Natural killer cell (primary cell): ENCODE measurements at places on chromosomes 6 and 20.

DNA sequence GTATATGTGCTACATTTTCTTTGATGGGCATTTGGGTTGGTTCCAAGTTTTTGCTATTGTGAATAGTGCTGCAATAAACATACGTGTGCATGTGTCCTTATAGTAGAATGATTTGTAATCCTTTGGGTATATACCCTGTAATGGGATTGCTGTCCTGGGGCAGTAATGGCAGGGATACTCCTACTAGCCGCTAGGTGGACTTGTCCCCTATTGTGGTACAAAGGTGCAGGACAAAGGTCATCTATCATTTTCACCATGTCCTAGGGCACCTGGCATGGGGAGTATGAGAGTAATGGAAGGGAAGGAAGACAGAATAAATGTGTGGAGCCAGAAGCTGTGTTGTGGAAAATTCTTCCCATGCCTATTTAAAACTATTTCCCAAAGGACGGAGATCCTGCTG lies 174.6 kb downstream of the CLIC5 start:
- no peak for DNase-seq

DNA sequence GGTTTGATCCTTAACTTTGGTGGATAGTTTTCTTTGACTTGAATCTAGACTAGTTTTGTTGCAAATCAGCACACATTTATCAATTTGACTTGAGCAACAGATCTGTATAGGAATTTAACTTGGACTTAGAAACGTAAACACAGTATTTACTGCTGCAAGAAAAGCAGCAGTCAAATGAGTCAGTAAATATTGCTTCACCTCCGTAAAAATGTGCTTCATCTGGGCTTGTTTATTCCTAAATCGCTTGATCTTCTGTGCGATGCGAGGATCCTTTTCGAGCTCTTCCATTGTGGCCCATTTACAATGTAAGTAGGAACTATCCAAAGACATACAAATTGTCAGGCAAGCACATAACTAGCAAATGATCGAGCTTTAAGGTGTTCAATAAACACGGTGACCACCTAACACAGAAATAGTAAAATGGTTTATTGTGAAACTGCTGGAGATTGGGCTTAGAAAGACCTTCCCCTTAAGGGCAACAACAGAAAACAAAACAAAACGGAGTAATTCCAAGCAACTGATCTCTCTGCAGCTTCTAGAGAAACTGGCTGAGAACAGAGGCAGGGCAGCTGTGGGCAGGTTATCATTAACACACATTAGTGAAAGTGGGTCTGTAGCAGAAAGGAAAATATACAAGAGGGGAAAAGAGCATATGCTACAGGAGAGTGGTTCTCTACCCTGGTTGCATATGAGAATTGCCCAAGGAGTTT lies 120.8 kb downstream of the CHD6 start:
- no peak for DNase-seq

GRCh38 chr20:17511401-17511800 lies 19.8 kb downstream of the BFSP1 start:
- peak; percentile 39 for DNase-seq

- DNase-seq, result no peak
Measured at GRCh38 chr6:16991981-16992629, 109.7 kb upstream of the STMND1 start.

- DNase-seq, result no peak
Measured at GRCh38 chr6:14375930-14376329, 258.4 kb downstream of the CD83 start.

- no peak for DNase-seq
Measured at GRCh38 chr20:15918631-15919030, 654.6 kb downstream of the KIF16B start.

DNA sequence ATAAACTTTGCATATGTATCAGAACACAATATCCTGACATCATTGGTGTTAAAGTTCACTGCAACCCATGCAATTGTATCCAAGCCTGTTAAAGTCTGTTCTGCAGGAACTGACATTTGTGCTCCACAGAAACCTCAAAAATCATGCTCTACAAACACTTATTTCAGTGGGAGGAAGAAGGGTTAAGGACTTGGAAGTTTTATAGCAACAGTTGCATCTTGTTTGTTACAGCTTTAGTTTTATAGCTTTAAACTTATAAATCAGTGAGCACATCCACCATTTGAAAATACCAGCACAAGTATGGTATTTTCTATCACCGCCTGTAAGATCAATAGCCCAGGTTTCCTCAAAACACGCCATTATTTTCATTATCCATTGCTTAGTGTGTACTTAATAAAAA lies 884 bp downstream of the ECT2L start:
- DNase-seq, result no peak

DNA sequence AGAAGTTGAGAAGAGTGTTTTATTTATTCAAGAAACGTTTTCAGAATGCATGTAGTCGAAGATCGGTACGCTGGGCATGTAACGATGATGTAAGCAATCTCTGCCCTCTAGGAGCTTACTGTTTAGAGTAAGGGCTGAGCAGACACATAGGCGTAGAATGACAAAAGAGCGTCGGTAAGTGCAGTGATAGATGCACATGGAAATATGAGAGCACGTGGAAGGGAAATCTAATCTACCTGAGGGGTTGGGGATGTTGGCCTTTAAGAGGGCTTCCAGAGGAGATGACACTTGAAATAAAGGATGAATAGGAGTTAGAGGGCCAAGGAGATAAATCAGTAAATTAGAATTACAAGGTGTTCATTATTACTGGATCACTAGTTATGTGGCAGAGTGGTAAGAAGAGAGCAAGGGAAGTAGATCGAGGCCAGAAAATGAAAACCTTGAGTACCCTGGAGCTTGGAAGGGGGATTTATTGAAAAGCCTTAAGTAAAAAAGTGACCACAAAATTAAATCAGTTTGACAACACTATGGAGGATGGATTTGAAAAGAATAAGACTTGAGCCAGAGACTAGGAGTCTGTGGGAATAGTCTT lies 782 bp downstream of the TRMT11 start:
- DNase-seq, result peak; percentile 55

DNA sequence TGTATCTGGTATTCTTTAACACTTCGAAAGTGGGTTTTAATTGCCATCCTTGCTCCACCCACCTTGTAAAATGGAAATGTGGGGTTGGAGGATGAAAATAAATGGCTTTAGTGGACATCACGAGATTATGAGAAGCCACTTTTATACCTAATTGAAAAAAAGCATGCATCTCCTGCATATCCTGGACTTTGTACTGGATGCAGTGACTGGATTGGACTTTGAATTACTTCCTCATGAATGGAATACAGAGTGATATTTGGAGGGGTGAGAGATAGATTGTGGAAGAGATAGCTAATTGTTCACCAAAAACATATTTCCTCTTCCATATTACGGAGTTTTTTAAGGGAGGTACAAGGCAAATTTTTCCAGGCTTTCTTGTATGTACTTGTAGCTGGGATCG lies 813.0 kb downstream of the TENT5A start:
- DNase-seq, result no peak

- peak; percentile 52 for DNase-seq
Measured at GRCh38 chr20:2840967-2841531, 504 bp downstream of the VPS16 start.

- no peak for DNase-seq
Measured at GRCh38 chr6:136754820-136755219, 37.5 kb downstream of the MAP3K5 start.

GRCh38 chr6:54076159-54076789 lies 35.0 kb upstream of the MLIP start:
- DNase-seq, result no peak

DNA sequence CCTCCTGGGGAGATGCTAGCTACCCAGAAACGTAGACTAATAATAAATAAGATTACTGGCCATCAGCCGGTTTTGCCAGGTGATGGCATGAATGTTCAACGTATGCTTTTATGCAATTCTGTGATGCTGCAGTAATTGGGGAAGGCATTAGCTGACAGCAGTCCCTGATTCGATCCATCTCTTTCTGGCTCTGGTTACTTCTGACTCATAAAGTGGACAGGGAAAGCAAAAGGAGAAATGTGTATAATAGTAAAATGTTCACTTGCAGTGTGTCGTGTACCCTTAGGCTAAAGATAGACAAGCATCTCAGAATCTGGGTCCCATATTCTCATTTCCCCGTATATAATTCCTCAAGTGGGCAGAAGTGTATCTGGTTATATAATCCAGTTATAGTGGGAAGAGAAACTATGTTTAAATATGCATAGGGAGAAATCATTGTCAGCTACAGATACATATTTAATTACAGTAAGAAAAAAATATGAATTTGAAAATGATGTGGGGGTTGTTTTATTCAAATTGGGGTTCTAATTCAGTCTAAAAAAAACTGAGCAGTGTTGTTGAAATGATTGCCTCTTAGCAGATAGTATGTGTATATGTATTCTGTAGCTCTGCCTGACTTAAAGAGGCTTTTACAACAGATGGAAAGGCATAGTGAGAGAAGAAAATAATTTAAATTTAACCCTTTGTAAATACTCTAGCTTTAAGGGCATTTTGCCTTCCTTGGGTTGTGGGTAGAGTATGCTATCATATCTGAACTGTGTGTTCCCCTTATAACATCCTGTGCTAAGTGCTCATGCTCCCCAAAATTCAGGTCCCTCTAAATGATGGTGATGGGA lies 40.6 kb downstream of the DOK5 start:
- DNase-seq, result no peak

DNA sequence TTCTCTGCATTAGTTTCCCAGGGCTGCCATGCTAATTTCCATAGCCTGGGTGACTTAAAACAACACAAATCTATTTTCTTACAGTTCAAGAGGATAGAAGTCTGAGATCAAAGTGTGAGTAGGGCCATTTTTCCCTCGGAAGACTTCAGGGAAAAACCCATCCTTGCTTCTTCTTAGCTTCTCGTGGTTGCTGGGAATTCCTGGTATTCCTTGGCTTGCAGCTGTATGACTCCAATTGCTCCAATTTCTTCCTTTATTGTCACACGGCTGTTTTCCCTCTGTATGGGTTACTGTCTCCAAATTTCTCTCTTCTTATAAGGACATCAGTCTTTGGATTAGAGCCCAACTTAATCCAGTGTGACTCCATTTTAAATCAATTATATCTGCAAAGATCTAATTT lies 128.4 kb upstream of the JAG1 start:
- no peak for DNase-seq

GRCh38 chr20:57619051-57619831 lies 985 bp downstream of the ZBP1 start:
- peak; percentile 86 for DNase-seq

DNA sequence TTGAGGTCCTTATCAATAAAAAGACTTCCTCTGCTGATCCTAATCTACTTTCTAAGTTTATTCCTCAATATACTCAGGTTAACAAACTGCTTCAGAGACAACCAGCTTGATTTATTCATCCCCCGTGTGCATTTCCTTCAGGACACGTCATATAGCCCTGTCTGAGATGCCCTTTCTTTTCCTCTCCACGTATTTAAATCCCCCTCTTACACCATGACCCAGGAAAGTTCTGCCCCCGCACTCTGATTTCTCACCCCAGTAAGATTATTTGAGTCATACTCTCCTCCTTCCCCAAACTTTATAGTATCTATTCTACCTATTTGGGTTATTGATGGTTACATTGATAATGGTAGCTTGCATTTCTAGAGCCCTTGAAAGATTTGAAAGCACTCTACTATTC lies 9.8 kb upstream of the CGA start:
- no peak for DNase-seq

GRCh38 chr6:37696220-37696840 lies 1.4 kb downstream of the MDGA1 start:
- DNase-seq, result peak; percentile 43

DNA sequence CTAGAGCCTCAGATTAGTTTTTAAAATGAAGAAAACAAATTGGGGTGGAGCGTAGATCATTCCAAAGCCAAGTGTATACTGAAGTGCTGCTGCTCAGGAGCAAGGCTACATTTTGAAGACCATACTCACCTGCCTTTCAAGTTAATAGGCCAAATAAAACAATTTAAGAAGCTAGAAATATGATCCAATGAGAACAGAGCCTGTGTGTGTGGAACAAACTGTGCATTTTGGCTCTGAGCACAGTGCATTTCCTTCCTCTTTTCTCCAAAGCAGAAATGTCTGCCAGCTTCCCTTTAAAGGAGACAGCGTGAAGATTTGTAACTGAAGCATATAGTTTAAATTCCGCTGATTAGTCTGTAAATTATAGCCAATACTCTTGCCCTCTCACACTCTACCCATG lies 3.2 kb upstream of the IFNGR1 start:
- DNase-seq, result no peak

DNA sequence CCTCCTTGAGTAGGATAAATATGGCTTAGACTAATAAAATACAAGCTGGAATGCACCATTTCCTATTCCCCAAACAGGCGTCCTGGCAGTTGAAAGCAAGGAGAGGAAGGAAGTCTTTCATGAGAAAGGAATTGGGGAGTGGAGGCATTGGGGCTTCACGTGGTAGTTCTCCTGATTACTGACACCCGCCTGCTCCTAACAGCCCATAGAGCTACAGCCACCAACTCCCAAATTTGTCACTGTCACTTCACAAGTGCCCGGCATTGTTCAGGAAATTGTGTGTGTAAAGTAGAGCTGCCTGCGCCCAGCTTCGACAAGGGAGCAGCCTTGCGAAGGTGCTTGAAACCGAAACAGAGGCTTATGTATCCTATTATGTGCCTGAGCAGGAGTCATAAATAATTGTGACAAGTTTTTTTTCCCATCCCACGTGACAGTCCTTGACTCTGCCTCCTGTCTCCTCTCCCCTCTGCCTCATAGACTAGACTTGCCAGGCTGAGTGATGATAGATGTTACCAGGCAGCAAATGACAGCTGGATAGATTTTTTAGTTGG lies 301.7 kb upstream of the ZFP64 start:
- no peak for DNase-seq

GRCh38 chr6:164086076-164086887 lies 671.8 kb downstream of the QKI start:
- DNase-seq, result no peak

- no peak for DNase-seq
Measured at GRCh38 chr6:3119040-3119723, 671 bp downstream of the BPHL start.

- no peak for DNase-seq
Measured at GRCh38 chr20:62427172-62428001, at the start of gene RBBP8NL. Gene RBBP8NL (minus strand): TSS chr20:62427539. CDS start chr20:62419647, 7,892 bp downstream.

DNA sequence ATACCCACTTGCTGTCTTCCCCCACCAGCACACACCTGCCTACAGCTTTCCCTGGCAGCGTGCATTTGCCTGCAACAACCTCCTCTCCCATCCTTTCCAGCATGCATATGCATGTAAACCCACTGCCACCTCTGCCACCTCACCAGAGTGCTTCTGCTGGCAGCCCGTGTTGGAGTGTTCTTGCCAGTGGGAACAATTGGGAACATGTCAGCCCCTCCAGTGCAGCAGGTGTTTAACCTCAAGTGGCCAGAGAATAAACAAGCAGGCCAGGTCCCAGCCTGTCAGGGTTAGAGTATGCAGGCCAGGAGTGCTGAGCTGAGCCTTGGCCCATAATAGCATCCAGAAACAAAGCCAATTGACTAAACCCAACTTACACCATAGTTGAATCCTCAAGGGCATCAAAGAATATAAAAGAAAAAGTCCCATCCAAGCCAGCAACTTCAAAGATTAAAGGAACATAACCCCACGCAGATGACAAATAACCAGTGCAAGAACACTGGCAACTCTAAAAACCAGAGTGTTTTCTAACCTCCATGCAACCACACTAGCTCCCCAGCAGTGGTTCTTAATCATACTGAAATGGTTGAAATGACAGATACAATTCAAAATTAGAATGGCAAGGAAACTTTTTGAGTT lies 1212.1 kb upstream of the CITED2 start:
- DNase-seq, result no peak
